ENCODE measurements at places on chromosomes 4 and X.
A peak's percentile ranks its signal among the peaks of the same experiment; 100 is the strongest.

GRCh38 chr4:7659429-7660175 is 224.9 kb upstream of the PSAPL1 start:
- DNase-seq, result no peak

DNA sequence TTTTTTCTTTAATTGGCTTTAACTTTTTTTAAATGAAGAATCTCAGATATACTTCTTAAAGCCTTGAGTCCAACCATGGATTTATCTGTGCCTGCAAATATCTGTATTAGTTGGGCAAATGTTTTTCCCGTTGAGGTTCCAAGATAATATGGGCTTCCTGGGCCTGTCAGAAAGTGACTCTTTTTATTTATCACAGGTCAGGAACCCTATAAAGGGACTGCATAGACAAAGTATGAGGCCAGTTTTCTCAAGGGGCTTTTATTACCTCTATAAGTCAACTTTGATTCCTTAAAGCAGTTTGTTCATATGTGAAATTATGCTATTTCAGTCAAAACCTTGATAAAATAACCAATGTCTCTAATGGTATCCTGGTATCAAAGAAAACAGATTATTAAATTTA is 80.2 kb upstream of the BMP2K start:
- no peak for DNase-seq

DNA sequence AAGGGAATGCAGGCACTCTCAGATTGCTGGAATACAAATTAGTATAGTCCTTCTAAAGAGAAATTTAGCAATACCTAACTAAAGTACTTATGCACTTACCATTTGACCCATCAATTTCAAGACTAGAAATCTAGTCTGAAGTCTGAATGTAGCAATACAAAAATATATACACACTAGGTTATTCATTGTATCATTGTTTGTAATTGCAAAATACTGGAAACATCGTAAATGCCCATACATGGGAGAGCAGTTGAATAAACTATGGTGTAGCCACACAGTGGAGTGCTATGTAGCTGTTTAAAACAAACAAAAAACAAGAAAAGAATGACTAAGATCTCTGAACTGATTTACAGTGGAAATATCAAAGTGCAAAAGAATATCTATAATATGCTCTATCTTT is 346.4 kb downstream of the ZNF674 start:
- DNase-seq, result no peak

DNA sequence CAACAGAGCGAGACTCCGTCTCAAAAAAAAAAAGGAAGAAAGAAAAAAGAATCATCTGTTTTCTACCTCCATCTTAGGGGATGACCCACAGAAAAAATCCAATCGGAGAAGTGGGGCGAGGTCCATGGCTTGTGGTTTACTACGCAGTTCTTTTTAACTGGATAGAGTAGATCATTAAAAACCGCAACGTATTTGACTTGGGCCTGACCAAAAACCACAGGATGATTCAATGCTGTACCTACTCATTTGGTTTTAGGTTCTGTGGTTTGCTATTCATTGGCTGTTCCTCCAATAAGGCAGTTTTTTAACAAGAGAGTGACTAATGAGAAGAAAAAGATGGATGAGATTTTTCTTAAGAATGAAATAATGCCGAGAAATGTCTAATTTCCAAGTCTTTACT is 83.7 kb downstream of the FREM3 start:
- DNase-seq, result no peak

DNA sequence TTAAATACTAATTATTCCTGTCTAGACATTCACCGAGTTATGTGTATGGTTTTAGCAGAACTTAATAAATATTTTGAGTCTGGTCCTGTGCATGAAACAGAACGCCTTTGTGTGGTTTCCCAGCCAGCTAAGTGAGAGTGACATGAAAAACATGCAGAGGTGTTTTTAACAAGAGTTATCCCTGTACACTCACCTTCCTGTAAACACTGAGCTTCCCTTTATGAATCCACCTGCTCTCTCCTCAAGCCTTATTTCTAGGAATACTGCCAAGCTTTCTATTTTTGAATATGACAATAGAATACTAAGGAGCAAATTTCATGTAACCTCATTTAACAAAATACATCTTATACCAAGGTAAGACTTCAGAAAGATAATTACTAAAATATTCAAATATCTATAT is 270.3 kb upstream of the CTSO start:
- DNase-seq, result no peak

- no peak for DNase-seq
These were observed 38.1 kb upstream of the NYX start for GRCh38 chrX:41409006-41409405.

DNA sequence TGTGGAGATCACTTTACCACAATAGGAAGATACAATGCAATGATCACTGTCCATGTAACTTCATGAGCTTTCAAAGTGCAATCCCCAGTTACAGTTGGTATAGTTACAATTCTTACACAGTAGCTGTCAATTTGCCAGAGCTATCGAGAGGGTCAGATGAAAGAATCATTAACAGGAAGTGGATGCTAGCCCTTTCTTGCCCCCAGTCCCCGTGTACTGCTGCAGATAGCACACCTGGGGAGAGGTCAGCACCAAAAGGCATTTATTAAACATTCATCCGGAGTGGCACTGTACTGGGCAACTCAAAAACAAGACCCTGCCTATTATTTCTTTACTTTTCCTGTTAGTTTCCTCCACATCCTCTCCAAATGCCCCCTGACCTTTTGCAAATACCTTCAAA is 47.7 kb downstream of the SOD3 start:
- no peak for DNase-seq

DNA sequence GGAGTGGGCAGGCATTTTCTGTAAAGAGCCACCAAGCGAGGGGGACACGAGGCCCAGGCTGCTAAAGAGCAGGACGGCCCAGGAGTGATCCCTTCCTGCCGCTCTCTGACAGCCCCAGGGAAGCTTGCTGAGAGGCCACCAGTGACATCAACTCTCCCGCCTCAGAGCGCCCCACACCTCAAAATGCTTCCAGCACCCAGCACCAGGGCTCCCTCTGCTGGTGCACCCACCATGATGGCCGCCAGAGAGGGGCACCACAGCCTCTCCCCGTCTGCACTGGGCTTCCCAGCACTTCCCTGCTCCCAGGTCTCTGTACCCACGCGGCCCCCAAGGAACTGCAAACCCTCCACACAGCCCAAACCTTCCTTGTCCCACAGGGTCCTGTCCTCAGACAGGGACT is 40.4 kb downstream of the GAK start:
- DNase-seq, result no peak

- no peak for DNase-seq
These were observed 56.9 kb downstream of the MAGEC1 start for GRCh38 chrX:141960578-141960977.

GRCh38 chr4:171813526-171814250 is 484 bp downstream of the GALNTL6 start:
- no peak for DNase-seq

DNA sequence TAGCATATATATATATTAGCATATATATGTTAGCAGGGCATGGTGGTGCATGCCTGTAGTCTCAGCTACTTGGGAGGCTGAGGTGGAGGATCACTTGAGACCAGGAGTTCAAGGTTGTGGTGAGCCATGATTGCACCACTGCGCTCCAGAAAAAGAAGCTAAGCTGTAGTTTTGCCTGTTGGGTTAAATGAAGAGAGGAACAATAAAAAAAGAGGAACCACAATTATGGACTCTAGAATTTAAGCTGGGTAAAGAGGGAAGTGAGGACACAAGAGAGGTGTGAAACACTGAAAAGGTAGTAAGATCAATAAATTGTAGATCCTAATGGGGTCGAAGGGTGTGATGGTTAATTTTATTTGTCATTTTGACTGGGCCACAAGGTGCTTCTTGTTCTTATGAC is 40.5 kb upstream of the HSD17B10 start:
- no peak for DNase-seq

DNA sequence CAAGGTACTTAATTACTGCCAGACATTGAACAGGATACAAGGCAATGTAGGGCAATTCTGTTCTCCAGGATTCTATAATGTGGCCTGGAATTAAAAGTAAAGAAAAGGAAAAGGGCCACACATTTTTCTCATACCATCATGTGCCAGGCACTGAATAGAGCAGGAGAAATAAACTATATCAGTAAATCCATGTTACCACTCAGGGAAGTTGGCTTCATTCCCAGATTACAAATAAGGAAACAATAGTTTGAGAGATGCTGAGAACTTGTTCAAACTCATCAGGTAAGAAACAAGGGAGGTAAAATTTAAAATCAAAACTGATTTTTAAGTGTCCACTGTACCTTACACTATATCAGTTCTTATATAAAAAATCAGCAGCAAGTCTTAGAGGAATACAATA is 645.0 kb upstream of the ATOH1 start:
- DNase-seq, result no peak

- DNase-seq, result no peak
These were observed 32.2 kb upstream of the PPARGC1A start for GRCh38 chr4:23922013-23922412.

DNA sequence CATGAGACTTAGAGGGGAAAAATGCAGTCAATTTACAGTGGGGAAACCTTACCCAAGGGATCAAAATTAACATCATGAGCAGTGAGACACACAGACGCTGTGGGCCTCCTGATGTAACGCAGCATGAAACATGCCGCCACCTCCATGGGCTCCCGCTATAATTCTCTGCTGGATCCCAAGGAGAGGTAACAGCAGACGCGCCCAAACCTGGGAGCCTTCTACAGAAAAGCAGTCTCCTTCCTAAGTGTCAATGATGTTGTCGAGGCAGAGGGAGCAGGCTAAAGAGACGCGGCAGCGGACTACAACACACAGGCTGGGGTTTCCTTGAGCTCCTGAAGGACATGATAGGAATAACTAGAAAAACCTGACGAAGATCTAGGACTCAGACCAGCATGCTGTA is 142.3 kb downstream of the AFAP1 start:
- DNase-seq, result no peak

- DNase-seq, result no peak
These were observed 54.6 kb upstream of the GUCY1A1 start for GRCh38 chr4:155612074-155612473.

DNA sequence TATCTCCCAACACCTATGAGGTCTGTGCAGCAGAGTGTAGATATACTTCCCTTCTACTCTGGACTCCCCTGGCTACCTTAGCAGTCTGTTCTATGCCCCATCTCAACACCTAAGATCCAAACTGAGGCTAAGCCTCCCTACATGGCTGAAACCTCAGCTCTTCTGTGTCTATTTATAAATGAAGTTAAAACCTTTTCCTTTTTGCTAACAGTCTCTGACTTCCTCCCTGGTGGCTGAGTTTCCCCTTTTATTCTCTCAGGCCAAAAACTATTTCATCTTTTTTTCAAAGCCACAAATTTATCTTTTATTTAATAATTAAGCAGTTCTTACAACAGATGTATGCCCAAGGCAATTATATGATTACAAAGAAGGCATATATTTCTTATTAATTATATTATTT is 111.8 kb upstream of the STIM2 start:
- DNase-seq, result no peak

GRCh38 chrX:135516376-135516775 is 4.1 kb upstream of the INTS6L start:
- no peak for DNase-seq

- DNase-seq, result peak; percentile 60
These were observed 280.5 kb downstream of the FBXW7 start for GRCh38 chr4:152255437-152255836.

- DNase-seq, result no peak
These were observed 43.1 kb downstream of the SRPX2 start for GRCh38 chrX:100687128-100687527.

GRCh38 chrX:111254896-111255693 is 15.2 kb downstream of the CAPN6 start:
- DNase-seq, result no peak
